ENCODE measurements at places on chromosomes 11 and 22.

DNA sequence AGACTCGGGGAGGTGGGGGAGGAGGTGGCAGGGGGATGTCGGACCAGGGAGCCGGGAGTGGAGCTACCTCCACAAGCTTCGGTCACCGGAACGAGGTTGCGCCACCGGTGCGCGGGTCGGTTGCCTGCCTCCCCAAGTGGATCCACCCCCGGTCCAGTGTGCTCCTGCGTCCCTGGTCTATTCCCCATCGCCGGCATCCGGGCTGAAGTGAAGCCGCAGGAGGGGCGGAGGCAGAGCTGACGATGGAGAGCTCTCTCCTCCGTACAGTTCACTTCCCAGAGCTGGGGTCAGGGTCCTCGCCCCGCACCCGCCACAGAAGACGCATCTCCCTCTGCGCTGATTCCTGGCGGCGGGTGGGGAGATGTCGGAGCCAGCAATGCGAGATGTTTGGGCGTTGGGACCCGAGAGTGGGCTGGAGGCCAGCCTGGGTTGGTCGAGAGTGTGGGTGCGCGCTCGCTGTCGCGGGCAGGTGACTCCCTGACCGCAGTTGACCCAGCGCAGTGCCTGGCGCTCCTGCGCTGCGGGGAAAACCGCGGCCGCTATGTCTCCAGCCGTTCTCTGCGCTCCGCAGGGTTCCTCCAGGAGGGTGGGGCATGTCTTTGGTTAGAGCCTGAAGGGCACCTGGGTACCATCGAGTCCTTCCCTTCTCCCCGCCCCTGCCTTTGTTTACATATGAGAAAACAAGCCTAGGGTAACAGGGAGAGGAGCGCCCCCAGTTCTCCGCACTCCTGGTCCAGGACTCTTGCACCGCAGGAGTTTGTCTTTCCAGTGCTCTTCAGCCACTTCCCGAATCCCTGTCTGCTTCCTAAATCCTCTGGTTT is 1.7 kb downstream of the C11orf96 start:
- DNase-seq, result peak; percentile 43

DNA sequence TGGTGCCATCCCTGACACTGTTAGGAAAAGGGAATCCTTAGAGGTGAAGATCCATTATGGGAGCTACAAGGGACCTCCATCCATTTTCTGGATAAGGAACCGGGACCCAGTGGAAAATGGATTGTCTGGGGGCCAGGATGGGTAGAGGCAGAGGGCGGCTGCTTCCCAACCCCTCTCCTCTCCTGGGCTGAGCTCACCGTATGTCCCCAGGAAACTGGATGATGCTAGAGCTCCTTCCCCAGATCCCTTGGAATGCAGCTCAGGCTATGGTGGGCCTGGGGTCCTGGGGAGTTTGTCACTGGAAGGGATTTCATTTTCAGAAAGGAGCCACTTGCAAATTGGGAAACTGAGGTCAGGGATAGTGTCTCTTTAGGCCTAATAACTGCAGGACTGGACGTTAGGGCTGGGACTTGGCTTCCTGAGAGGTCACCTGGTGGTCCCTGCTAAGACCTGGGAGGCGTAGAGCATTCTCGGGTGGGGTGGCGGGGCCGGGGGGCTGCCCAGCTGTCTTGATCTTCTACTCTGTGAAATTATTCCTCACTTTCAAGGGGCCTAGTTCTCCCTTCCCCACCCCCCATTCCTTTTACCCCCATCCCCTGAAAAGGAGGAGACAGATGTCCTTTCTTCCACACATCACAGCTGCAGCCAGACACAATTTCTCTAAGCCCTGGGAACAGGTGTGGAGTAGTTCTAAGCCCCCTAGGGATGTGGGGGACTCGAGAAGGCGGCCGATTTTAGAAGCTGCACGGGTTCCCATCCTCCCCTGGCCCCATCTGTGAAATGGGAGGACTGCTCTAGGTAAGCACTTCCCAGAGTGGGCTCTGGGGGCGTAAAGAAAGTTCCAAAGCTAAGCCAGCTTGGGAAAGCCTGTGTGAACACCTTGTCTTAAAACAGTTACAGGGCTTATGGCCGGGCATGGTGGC is 99.8 kb downstream of the PKNOX2 start:
- DNase-seq, result no peak

GRCh38 chr11:5489576-5490357 is 1.3 kb downstream of the OR52D1 start:
- no peak for DNase-seq

GRCh38 chr11:63020671-63021291 is 5.1 kb upstream of the SLC22A8 start:
- DNase-seq, result peak; percentile 22

- no peak for DNase-seq
Measured at GRCh38 chr11:108663154-108663877, 1.6 kb upstream of the DDX10 start.

DNA sequence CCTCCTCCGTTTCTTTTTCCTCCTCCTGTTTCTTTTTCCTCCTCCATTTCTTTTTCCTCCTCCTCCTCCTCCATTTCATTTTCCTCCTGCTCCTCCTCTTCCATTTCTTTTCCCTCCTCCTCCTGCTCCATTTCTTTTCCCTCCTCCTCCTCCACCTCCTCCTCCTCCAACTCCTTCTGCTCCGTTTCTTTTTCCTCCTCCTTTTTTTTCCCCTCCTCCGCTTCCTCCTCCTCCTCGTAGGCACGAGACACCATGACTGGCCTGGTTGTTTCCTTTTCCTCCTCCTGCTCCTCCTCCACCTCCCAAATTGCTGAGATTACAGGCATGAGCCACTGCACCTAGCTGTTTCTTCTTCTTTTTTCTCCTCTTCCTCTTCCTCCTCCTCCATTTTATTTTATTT is 25.6 kb upstream of the DRICH1 start:
- DNase-seq, result no peak

GRCh38 chr11:125305345-125305744 is 140.8 kb downstream of the PKNOX2 start:
- no peak for DNase-seq
